Activated T-helper 1 cell treated with Interleukin-2 at 50 U/mL for 16 hours (primary cell): ENCODE measurements at places on chromosomes 16 and 17.
A peak's percentile ranks its signal among the peaks of the same experiment; 100 is the strongest.

- no peak for DNase-seq
Measured at GRCh38 chr16:11392041-11392581, 46.9 kb downstream of the RMI2 start.

GRCh38 chr17:83035722-83036121, 43.7 kb upstream of the METRNL start:
- DNase-seq = no peak

DNA sequence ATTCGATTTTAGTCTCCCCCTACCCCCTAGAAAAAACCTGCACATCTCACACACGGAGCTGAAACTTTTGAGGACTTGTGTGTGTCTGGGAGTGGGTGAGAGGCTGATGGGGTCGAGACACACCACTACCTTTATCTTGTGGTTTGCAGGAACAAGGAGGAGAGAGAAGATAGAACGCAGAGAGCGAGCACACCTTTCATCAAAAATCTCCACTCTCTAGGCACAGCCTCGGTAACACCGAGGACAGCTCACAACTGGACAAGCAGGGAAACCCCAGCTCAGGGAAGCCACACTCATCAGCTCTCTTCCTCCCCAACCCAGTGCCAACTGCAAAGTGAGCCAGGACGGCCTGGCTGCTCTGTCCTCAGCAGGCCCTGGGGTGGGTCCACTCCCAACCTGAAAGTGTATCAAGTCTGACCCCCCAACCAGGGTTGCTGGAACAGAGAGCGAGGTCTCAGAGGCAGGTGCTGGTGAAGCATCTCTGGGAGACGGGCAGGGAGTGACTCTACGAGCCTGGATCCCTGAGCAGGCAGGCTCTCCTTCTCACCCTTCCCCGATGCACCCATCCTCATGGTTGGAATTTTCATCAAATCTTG, 5.2 kb upstream of the GHDC start:
- no peak for DNase-seq

DNA sequence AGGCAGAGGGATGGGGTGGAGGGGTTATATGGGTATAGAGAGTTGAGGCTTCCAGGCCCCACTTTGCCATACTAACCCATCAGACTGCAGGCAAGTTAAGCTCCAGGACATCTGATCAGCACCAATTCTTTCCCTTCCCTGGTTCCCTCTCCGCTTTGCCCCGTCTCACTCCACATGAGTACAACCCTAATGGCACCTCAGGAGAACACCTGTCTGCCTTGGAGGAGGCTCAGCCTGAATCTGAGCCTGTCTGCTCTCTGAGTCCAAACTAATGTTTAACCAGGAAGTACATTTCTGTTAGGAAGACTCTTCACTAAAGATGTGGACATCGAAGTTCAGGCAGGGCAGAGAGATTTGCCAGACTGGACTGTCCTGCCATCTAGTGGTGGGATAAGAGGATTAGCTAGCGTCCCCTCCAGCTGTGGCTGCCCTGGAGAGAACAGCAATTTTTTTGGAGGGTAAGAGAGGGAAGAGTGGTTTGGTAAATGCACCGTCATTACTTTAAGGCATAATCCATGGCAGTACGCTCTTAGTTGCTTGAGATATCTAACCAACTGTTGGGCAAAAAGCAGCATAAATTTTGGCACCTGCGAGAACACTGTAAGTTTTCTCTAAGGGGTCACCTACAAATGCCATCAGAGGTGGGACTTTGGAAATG, 29.2 kb upstream of the LRRC75A start:
- DNase-seq = peak; percentile 27

DNA sequence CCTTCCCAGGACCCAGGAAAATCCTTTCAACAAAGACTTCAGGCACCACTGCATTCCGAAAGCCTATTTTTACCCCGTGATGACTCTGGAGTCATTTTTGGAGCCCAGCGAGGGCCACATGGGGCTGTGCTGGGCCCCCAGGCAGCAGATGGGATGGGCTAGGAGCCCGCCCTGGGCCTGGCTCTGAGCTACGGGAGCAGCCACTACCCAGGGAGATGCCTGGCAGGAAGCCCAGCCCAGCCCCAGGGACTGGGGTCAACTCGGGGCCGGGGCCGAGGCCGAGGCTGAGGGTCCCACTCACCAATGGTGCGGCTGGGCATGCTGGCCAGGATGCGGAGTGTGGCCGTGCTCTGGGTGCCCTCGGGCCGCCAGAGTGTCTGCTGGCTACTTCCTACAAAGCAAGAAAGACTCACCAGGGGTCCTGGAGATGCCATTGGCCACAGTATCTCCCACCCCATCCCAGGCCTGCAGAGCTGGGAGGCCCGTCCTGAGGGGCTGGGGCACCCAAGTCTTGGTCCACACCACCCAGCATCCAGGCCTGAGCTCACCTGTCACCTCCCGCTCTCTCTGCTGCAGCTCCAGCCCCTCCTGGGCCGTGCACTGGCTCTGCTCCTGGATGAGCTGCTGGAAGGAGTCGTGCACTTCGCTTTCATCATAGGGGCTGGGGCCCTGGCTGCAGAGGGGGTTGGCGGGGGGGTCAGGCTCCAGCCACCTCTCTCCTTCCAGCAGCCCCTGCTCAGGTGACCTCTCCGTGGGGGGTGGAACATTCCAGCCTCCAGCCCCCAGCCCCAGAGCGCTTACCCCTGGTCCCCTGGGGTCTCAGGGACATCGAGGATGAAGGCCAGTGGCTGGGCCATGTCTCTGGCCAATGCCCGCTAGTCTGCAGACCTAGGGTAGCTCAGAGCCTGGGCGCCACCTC, 2.3 kb downstream of the TMC6 start:
- no peak for DNase-seq

DNA sequence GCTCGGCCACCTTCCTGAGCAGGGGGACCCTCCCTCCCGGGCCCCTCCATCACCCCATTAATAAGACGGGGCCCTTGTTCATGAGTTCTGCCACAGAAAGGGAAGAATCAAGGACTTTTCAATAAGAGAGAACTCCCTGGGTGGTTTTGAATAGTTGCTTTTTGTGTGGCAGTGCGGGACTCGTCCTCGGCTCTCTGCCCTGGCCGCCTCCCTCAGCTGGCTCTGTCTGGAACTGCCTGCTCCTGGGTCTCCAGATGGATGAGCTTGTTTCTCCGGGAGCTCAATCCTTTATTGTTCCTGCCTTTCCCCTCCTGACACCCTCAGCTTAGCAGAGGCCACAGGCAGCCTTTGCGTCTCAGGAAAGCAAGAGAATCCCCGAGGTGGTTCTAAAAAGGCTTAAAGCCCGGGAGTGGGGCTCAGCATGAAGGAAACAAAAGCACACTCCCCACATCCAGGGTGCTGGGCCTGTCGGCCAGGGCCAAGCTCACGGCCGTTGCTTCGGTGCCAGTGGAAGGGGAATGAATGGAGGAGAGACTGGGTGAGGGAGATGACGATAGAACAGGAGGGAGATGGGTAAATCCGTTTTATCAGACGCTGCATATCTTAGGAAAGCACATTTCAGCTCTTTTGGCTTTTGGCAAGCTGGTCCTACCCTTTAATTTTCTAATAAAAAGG, 60.2 kb downstream of the RAI1 start:
- DNase-seq = no peak

DNA sequence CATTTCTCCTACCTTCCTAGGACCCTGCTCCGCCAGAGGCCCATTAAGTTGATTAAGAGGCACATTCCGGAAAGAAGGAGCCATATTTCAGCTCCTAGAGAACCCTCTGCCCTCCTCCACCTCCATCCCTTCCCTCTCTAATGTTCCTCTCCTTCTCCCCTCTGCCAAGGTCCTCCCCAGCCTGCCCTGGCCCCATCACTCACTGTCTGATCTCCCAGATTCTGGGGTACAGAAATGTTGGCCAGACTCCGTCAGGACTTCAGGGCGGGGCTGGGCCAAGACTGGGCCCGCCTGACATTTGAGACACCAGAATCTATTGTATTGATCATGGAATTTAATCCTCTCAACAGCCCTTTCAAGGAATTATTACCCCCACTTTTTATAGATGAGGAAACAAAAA, 136.1 kb downstream of the TMEM132E start:
- DNase-seq = no peak

- DNase-seq = no peak
Measured at GRCh38 chr17:32523827-32524552, 37.2 kb downstream of the CDK5R1 start.

- no peak for DNase-seq
Measured at GRCh38 chr16:82368041-82368440, 198.0 kb upstream of the MPHOSPH6 start.

GRCh38 chr17:68320311-68320865, 29.1 kb downstream of the ARSG start:
- DNase-seq = no peak

GRCh38 chr17:39208893-39209292, 8.8 kb downstream of the RPL19 start:
- no peak for DNase-seq

- no peak for DNase-seq
Measured at GRCh38 chr17:78946631-78947030, 21.4 kb upstream of the TIMP2 start.

DNA sequence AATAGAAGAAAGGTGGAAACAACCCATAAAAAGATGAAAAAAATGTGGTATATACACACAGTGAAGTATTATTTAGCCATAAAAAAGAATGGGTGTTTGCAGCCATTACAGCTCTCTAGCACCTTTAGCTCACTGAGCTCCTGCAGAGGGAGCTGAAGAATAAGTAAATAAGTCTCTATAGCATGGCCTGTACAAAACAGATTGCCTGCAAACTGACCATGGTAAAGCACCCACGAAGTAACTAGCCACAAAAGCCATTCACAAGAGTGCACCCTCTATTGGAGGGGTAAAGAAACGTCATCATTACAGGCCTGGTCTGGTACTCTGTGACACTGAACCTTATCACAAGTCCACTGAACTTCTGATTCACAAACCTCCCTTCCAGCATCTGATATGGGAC, 76.3 kb downstream of the USP32 start:
- no peak for DNase-seq

DNA sequence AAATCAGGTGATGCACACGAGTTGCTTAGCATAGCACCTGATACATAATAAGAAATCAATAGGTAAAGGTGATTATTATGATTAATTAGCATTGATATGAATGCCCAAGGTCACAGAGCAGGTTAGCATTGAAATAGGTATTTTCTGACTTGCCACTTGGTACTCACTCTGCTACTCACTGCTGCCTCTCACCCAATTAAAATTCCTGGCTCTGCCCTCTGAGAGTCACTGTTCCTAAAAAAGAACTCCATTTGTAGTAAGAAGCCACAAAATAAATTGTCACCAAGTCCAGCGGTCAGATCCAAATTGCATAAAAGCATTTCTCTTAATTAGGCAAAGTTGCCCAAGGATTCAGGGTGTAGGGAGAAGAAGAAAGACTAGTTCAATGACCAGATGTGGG, 8.9 kb upstream of the GRIN2A start:
- no peak for DNase-seq

- DNase-seq = no peak
Measured at GRCh38 chr16:78504401-78504851, 405.0 kb downstream of the WWOX start.

DNA sequence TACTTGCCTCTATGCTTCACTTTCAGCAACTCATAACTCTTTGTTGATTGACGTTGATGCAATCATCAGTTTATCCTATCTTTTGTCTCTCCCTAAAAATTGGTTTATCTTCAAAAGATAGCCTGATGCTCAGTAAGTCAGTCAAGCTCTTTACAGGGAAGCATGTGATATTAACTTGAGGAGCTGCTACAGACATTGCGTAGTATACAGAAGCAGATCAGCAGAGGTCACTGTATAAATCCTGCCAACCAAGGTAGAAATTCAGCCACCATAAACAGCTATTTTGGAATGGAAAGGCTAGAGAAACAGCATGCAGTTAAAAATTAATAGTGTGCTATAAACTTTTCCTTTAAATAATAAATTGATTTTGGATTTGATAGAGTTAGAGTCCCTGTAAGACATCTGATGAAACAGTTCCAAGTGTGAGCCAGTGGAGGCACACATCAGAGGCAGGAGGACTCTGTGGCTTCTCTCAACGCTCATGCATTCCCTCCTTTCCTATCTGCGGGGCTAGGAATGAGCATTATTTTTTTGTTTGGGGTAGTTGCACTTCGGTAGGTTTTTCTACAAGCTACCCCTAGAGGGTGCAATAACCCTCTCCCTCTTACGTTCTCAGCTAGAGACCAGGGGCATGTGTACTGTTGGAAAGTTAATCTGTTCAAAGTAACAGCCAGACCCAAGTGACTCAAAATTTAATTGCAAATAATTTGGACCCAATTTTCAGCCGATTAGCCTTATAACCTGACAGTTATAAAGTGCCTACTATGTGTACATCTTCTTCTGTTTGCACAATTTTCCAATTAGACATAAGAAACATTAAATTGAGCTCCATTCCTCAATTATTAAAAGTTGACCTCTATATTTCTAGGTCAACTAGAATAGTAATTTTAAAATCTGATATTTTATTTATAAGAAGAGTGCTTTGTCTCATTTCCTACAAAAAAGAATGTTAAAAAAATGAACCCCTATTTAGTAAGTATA, 647.7 kb upstream of the SOX9 start:
- DNase-seq = no peak

DNA sequence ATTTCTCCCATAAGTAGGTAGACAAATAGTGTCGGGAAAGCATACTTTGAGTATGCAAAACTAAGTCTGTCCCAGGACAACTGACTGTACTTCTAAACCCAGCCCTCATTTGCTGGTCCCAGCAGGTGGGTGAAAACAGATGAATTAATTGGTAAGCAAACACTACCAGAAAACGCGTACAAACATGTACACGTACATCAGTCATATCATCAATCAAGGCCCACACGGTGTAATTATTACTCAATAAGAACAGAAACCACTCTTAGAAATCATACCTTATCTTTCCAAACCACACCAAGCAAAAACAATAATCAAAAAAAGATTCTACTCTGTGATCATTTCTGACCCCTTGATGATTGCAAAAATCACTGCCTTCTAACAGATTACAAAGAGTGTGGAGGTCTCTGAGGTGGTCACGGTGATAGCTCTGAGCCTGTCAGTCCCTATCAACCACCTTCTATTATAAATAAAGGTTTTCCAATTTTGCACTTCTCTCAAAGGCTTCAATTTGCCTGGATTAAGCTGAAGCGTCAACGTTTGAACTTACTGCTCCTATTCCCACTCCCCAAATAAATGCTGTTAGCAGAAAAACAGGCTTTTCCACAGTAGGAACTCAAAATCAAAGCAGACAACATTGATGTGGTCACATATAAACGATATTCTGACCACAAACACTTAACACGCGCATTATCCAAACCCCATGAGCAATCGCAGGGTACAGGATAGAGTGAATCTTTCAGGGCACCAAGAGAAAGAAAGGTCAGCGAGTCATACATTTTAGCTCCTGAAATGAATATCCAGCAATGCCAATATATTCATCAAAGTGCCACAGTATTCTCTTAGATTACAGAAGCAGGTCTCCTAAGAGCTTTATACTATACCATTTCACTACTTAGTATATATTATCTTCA, 211.9 kb downstream of the STX8 start:
- DNase-seq = no peak

DNA sequence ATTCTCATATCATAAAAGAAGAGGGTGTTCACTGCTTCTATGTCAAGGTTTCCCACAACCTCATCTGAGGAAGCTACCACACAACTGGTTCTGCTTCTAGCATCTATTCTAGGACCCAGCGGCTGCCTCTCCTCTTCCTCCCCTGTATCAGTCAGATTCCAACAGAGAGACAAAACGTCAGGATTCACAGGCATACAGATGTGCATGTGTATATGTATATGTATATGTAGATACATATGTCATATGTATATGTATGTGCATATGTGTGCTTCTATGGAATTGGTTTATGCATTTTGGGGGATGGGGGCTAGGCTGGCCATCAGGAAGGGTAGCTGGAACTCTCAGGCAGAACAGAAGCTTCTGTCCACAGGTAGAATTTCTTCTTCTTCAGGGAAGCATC, 37.4 kb upstream of the NLRP1 start:
- no peak for DNase-seq

GRCh38 chr16:73152386-73153125, 104.6 kb upstream of the ZFHX3 start:
- DNase-seq = no peak
